Thoracic aorta (tissue), 2 donors: ENCODE measurements at places on chromosomes 4 and X. TPM values are rescaled to one million over a fixed set of nuclear protein-coding genes. Genes with fewer than 3 reads are reported as not detected.

GRCh38 chr4:14620567-14621141 lies 381.6 kb upstream of the CPEB2 start:
- no peak for DNase-seq

DNA sequence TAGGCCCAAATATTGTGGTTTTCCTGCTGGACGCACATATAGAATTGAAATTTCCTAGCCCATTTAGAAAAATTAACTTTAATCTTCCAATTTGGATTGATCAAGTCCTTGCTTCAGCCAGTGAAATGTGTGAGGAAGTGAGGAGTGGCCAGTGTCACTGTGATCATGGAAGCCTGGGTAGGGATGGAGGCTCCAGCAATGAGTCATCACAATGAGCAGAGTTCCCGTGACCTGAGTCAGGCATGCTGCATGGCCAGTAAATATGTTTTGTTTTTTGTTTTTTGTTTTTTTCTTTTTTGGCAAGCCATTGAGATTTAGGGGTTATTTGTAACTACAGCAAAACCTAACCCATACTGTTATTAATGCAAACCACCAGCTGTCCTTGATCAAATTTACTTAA lies 52.1 kb downstream of the IDS start:
- no peak for DNase-seq

Gene RBM46
- not detected for total RNA-seq

Gene PCSK1N
- 3.0 TPM for total RNA-seq

DNA sequence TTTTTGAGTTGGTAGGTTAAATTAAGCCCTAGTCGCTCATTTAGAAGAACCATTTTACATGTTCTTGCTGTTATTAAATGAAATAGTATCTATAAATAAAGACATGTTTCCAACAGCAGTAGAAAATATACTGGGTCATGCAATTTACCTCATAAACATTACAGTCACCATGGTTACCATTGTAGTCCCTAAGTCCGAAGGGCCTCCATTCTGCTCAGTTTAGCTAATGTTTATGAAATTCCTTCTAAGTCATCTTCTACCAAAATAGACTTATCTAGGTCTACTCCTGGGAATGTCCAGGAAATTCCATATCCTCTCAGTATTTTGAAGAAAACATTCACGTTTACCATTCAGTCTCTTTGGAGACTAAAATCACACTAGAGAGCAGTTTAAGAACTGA lies 292.5 kb upstream of the DCAF8L1 start:
- no peak for DNase-seq

DNA sequence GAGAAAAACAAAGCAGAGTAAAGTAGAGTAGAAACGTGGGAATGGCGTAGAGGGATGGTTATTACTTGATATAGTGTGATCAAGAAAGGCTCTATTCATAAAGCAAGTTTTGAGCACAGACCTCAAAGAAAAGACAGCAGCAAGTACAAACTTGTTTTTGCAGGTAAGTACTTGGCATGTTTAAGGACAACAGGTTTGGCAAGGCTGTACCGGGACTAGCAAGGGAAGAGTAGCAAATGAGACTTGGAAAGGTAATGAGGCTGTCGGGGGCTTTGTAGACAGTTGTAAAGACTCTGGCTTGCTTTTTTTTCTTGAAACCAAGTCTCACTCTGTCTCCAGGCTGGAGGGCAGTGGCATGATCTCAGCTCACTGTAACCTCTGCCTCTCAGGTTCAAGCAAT lies 40.9 kb downstream of the NEK1 start:
- DNase-seq: no peak

DNA sequence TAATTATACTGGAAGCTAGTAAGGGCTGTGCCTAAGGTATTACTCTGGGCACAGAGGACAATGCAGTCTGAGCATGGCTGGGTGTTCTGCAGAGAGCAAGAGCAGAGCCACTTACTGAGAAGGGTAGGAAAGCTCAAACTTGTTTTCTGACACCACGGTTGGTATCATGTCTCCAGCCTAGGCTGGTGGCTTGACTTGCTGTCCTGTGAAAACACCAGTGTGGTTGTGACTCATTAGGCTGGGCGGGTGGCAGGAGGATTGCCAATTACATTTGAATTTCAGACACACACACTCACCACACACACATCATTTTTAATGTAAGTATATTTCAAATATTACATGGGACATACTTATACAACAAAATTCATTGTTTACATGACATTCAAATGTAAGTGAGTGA lies 19.7 kb upstream of the MTM1 start:
- DNase-seq: no peak

Gene SLC16A2
- 11.6 TPM for total RNA-seq

GRCh38 chr4:44985152-44985551 lies 258.8 kb upstream of the GNPDA2 start:
- no peak for DNase-seq

Gene TSPAN6
- total RNA-seq: 13.0 TPM

- DNase-seq: no peak
Measured at GRCh38 chrX:43176686-43177085, 398.7 kb upstream of the PPP1R2C start.

- no peak for DNase-seq
Measured at GRCh38 chr4:12987284-12987683, 496.9 kb downstream of the RAB28 start.

DNA sequence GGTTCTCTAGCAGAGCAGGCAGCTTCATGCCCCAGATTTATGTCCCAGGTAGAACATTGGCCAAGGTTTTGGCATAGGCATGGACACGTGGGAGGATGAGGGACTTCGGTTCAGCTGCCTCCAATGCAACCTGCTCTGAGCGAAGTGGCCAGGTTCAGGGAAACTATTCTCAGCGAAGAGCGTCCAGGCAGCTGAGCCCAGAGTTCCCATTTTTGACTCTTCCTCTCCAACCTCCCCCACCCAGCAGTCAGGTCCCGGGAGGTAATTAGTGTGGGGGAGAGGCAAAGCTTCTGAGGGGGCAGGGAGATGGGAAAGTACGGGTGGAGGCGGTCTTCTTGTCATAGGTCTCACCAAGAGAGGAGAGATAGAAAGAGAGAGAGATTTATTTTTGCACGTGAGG lies 1.0 kb downstream of the GABRA4 start:
- DNase-seq: no peak

DNA sequence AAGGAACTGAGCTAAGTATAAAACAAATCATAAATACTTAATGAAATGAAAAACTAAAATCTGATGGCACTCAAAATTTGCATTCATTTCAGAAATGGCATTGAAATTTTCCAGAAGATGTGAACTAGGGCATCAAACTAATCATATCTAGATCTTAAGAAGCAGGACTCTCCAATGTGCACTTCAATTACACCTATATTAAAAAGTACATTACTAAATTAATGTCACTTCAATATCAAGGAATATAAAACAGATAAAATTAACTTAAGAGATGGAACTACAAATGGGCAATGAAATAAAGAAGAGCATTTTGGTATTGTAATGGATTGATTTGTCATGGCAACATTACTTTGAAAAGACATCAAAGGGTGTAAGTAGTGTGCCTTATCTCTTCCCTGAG lies 20.3 kb downstream of the NPY2R start:
- no peak for DNase-seq

Gene AFM
- not detected for total RNA-seq

GRCh38 chr4:53586121-53586816 lies 5.0 kb downstream of the LNX1 start:
- no peak for DNase-seq

GRCh38 chr4:147250062-147250461 lies 230.8 kb upstream of the EDNRA start:
- no peak for DNase-seq

DNA sequence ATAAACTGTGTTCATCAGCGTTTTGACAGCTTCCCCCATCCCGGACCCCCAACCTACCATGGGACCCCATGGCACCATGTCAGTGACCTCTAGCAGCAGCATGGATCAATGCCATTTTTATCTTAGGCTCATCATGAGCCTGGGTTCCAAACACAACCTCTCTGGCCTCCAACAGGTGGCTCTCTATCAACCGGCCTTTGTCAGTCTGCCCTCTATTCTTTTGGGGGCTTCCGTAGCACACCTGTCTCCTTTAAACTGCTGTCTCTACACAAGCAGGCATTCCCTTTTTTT lies 721 bp upstream of the TMEM150C start:
- DNase-seq: no peak

Gene NDP
- total RNA-seq: 0.27 TPM

DNA sequence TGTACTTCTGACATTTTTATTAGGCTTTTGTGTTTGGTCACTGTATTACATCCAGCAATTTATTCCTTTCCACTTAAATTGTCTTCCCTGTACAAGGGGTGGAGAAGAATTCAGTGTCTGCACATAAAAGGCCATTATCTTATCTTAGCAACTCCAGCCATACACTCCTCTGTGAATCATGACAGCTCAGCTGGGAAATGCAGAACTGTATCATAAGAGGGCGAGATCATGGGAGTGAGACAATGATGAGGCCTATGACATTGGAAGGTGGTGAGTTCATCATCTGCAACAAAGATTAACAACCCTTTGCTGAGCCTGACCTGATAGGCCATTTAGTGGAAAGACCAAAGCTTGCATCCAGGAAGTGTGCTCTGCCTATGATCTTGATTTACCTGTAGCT lies 33.3 kb downstream of the SLIT2 start:
- DNase-seq: no peak

Gene AR
- total RNA-seq: 18.3 TPM

- no peak for DNase-seq
Measured at GRCh38 chrX:56281789-56282188, 49.6 kb downstream of the KLF8 start.

GRCh38 chr4:142095886-142096605 lies 459.7 kb downstream of the IL15 start:
- DNase-seq: peak; percentile 65

DNA sequence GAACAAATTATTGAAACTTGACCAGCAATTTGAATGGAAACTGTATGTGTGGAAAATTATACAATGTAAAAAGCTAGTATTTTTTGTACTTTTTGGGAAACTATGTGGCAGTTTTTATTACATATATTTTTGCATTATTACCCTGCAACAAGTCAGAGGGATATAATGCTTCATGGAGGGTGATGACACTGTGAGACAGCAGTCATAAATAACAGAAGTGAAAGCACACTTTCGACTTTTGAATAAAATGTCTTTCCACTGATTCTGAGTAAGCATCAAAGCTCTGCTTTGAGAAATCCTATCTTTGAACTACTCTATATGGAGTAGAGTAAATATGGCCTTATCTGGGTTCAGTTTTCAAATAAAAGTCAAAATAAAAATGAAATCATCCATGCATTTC lies 122.6 kb upstream of the PABPC4L start:
- DNase-seq: no peak

- DNase-seq: no peak
Measured at GRCh38 chr4:104507112-104507511, 12.4 kb upstream of the CXXC4 start.

DNA sequence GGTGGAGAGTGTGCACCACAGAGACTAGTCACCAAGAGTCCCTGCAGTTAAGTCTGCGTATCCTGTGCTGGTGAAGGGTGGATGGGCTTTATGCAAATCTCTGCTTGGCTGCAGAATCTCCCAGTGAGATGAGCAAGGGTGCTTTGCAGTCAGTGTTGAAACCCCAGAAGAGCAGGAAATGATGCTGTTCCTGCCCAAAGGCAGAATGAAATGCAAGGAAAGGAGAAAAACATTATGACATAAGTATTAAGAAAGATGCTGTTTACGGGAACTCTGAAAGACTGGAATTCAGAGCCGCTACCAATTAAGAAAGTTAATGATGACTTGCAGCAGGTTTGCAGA lies 25.4 kb upstream of the ACSL1 start:
- DNase-seq: no peak

Gene XAGE1B
- total RNA-seq: not detected

DNA sequence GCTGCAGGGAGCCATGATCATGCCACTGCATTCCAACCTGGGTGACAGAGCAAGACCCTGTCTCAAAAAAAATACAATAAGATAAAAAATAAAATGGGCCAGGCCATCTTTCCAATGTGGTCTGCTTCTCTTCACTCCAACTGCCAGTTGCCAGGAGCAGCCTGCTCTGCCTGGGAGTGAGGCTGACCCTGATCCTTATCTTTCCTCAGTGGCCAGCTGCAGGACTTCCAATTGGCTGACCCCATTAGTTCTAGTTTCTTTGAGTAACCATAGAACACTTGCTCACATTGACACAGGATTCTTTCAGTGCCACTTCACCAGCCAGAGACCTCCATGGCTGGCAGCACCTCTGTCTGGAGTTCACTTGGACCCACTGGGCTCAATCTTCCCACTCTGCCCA lies 258.6 kb downstream of the MID1IP1 start:
- DNase-seq: no peak

Gene RIBC1
- total RNA-seq: not detected

DNA sequence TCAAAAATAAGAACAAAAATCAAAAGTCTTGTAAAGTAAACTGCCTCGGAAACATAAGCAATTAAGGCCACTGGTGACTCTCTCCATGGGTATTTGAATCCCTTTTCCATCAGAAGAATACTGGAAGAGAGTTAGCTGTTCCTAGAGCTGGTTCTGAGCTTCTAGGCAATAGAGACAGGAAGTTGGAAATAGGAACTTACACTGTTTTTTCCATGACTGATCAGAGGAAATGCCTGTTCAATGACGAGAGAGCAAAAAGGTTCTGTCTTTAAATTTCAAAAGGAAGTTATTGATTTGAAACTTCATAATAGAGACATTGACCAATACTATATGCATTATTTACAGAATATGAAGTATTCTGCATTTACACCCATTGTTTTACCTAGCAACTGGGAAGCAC lies 503.5 kb upstream of the ARX start:
- no peak for DNase-seq

GRCh38 chr4:102825261-102826091 lies 1.9 kb downstream of the UBE2D3 start:
- DNase-seq: no peak

- no peak for DNase-seq
Measured at GRCh38 chrX:2712428-2712827, 21.3 kb downstream of the CD99 start.

Gene PCDH19
- total RNA-seq: 3.0 TPM

DNA sequence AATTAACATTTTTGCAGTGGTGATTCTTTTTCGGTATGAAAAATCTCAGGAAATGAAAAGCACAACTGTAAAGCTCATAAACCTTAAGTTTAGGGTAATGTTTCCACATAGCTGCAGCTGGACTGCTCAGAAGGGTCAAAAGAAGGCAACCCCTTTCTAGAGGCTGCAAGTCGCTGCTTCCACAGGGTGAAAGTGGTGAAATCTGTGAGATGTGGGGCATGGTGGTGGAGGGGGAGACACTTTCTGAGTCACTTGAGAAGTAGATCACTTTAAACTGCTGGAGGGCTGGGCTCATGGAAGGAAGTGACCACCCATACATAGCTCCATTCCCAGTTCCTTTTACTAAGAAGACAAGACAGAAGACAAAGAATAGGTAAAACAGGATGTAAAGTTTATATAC lies 8.7 kb downstream of the SFRP2 start:
- no peak for DNase-seq

Gene CHRDL1
- total RNA-seq: 16.8 TPM
